ENCODE measurements at places on chromosomes 16 and 17.
A peak's percentile ranks its signal among the peaks of the same experiment; 100 is the strongest.

DNA sequence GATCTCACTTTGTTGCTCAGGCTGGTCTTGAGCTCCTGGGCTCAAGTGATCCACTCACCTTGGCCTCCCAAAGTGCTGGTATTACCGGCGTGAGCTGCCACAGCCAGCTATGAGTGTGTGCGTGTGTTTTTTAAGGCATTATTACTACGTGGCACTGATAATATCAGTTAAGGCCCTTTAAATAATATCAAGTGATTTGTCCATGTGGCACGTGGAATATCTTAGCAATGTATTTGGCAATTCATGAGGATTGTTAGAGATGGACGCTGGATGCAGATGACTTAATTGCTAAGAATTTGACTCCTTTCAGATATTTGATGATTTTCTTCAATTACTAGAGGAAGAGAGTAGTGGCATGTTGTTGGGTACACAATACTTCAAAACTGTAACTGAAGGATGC lies 25.5 kb upstream of the PMP22 start:
- no peak for DNase-seq

DNA sequence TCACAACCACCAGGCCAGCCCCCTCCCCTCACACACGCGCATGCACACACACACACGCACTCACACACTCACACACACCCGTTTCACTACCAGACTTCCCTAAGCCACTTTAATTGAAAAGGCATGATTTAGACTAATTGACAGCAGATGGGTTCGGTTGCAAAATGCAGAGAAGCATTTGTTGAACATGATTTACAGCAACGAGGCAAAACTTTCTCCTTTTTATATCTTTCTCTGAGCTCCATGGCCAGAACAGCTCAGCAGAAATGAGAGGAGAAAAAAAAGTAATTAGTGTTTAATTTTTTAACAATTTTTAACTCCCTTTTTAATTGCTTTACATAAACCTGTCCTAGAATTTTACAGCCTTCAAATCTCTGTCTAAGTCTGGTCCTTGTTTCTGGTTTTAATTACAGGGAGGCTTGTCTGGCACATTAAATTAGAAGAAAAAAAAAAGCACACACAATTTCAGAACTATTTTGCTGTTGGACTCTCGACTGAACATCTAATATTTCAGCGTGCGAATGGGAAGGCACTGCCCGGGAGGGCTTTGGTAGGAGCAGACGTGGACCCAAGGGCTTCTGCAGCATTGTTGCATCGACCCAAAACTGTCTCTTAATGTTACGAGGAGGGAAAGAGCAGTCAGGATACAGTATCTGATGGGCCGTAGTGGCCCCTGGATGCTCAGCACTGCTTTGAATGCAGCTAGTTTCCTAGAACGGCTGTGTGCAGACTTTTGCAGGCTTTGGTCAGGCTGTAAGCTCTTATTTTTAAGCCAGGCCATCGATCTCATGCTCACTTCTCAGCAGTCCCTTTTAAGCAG lies 255.9 kb downstream of the SOX9 start:
- DNase-seq, result no peak

- no peak for DNase-seq
Measured at GRCh38 chr16:7419441-7419840, 86.8 kb downstream of the RBFOX1 start.

DNA sequence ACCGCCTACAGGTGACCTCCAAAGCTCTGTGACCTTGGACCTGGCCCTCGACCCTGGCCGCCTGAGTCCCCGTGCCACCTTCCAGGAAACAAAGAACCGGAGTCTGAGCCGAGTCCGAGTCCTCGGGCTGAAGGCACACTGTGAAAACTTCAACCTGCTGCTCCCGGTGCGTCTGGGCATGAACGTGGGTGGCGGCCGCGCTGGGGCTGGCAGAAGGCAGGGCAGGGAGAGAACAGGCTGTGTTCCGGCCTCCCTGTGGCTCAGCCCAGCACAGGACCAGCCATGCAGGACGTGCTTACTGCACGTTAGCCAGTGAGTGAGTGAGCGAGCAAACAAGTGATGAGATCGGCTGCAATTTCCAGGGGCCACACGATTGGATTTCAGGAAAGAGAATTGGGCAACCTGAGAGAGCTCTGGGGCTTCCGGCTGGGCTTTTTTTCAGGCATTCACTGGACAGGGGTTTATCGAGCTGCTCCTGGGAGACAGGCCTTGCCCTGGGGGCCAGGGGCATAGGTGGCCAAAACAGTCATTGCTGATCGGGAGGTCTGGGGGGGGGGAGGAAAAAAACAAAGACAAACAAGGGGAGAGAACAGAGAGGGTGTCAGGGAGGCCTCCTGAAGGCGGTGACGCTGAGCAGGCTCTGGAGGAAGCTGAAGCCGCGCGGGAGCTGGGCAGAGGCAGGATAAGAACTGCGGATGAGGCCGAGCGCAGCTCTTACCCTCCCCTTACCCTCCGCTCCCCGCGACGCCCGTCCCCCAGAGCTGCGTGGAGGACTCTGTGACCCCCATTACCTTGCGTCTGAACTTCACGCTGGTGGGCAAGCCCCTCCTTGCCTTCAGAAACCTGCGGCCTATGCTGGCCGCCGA lies 16.9 kb downstream of the ITGAX start:
- DNase-seq, result no peak

- DNase-seq, result peak; percentile 85
Measured at GRCh38 chr17:20955427-20956323, 87.1 kb downstream of the USP22 start.

- no peak for DNase-seq
Measured at GRCh38 chr16:60151987-60152386, 1417.9 kb upstream of the GOT2 start.

DNA sequence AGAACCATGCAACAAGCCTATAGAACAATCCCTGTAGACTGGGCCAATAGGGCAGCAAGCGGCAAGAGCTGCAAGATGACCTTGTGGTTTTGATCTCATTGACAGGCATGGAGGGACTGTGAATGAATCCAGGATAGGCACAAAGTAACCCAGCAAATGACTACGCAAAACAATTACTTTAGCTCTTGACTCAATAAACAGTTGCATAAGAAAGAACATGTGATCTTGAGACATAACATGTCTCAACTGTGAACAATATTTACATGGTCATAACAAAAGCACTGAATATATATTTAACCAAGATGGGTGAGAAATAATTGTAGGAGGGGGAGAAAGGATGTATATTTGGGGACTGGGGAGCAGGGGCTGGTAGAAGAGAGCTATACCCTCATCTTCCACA lies 313.7 kb upstream of the CDH5 start:
- no peak for DNase-seq
